ENCODE measurements at places on chromosomes 4 and X.

DNA sequence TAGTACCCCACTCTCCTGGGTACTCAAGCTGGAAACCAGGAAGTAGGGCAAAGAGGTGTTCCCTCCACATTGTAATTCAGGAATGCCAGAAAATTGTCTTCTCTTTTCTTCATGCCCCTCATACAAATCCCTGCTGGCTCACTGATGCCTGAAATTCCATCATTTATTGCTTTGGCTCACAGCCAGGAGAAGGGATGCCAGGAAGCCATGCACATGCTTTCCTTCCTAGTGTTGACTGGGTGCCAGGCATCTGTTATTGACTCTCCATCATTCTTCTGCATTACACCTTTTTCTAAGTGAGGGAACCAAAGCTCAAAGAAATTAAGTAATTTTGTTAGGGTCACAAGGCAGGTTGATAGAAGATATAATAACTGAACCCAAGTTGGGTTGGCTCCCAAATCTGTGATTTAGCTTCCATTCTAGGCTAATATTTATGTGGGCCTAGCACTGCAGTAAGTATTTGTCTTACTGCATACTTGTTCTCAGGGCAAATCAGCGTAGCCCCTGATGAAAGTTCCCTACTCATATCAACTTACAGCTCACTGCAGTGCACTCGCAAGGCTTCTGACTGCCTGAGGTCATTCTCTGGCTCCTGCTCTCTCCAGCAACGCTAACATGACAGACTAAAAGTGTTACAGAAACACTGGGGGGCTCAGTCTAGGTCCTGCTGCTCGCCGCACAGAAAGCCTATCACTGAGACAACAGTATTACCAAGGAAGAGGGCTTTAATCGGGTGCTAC, 89.0 kb downstream of the TRAPPC11 start:
- H3K27ac ChIP-seq, result peak overlapping the region; percentile 48
- peaks cover 6% of the 10 kb centered on the region for H3K4me1 ChIP-seq
- H3K4me3 ChIP-seq, result no peak overlapping the region
- DNase-seq, result no peak
- H3K27me3 ChIP-seq, result no peaks in the 10 kb centered on the region

DNA sequence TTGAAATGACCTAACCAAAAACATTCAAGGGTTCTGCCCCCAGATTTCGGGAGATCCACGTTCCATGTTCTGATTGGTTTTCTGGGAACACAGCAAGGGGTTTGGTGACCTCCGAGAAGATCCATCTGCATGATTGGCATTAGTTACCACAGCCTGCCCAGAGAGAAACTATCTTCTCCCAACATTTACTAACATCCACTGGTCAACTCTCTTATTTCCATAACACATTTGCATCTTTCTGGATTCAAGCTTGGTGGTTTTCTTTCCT, 15.6 kb downstream of the SHOX start:
- no peak overlapping the region for H3K27ac ChIP-seq
- no peak overlapping the region for H3K4me3 ChIP-seq
- H3K36me3 ChIP-seq, result no peaks in the 10 kb centered on the region
- no peaks in the 10 kb centered on the region for H3K4me1 ChIP-seq

GRCh38 chr4:152098365-152099060, 337.7 kb upstream of the GATB start:
- H3K4me3 ChIP-seq, result no peak overlapping the region
- no peaks in the 10 kb centered on the region for H3K36me3 ChIP-seq
- H3K27me3 ChIP-seq, result no peaks in the 10 kb centered on the region
- DNase-seq, result no peak
- no peaks in the 10 kb centered on the region for H3K4me1 ChIP-seq

GRCh38 chrX:12950851-12951594, 23.9 kb upstream of the TMSB4X start:
- H3K27me3 ChIP-seq, result no peaks in the 10 kb centered on the region
- peak overlapping the region; percentile 22 for H3K27ac ChIP-seq
- H3K4me1 ChIP-seq, result peaks cover 20% of the 10 kb centered on the region
- H3K36me3 ChIP-seq, result no peaks in the 10 kb centered on the region
